ENCODE measurements at places on chromosomes 2 and 18.
A peak's percentile ranks its signal among the peaks of the same experiment; 100 is the strongest.

DNA sequence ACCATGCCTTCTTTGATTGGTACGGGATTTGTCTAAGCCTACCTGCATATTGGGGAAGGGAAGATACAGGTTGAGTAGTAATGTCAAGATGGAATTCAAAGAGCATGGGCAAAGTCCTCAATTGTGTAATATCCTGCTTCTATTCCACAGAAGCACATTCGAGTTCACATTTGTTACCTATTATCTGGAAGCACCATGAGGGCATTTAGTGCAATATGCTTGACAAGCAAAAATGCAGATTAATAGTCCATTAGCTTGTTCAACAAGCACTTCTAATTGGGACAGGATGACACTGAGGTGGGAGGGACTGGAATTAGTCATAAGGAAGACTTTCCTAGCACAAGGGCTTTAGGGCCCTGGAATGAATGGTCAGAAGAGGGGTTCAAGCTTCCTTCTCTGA, 40.5 kb downstream of the MYO5B start:
- DNase-seq, result no peak

- DNase-seq, result no peak
These were observed 265.1 kb upstream of the SIX2 start for GRCh38 chr2:45274250-45274926.

- DNase-seq, result peak; percentile 36
These were observed 11.8 kb downstream of the CHRNA1 start for GRCh38 chr2:174752403-174753037.

GRCh38 chr2:216206821-216207220, 97.7 kb downstream of the XRCC5 start:
- DNase-seq, result no peak

- DNase-seq, result no peak
These were observed 23.7 kb upstream of the IMPA2 start for GRCh38 chr18:11957636-11958035.

GRCh38 chr18:40031435-40031834, 1923.6 kb upstream of the PIK3C3 start:
- no peak for DNase-seq

DNA sequence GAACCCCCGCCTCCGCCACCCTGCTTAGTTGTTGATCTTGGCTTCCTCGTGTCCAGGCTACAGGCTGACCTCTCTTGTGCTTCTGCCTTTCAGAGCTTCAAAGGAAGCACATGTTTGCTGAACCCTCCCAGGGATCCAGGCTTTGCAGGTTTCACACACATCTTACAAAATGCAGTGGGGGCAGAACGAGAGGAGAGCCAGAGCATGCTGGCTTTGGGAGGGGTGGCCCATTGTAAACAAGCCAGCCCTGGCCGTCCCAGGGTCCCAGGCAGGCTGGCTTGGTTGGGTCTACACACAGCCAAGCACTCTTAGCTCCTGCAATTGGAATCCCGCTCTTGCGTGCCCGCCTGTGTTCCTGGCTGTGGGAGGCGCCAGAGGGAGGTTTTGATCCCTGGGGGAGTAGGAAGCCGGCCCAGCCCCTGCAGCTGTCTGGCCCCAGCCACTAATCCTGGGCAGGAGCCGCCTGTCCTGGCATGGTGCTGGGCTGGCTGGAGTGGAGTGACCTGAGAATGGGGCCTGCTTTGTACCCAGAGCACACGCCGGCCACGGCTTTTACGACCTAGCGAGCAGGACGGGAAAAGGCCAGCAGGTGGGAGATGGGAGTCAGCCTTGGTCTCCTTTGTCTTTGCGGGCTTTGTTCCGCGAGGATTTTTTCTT, 53.9 kb downstream of the SH3BP4 start:
- DNase-seq, result no peak

GRCh38 chr18:12433829-12434540, 26.3 kb downstream of the PRELID3A start:
- DNase-seq, result no peak

- peak; percentile 62 for DNase-seq
These were observed 1.8 kb downstream of the REL start for GRCh38 chr2:60882971-60883753.

DNA sequence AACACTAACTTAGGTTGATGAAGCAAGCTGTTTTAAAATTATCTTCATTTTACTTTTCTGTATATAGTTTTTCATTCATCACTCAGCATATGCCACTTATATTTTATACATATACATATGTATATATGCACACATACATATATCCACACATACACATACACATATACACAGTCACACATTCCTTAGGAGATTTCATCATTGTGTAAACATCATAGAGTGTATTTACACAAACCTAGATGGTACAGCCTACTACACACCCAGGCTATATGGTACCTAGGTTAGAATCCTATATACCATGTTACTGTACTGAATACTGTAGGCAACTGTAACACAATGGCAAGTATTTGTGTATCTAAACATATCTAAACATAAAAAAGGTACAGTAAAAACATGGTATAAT, 295.5 kb upstream of the LYPD1 start:
- no peak for DNase-seq

DNA sequence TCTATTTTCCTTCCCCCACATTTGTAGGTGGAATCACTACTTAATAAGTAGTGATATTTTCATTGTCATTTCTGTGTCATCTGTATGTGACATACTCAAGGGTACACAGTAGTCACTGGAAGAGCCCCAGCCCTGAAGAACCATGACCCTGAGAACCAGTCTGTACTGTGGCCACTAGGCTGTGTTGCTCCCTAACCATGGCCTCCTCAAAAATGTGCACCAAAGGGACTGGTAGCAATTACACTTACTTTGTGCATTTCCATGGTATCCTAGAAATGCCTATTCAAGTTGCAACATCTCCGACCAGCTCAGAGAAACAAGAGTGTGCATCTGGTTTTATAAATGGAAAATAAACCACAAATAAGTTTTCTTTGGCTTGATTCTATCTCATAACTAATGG, 155.1 kb downstream of the DOCK10 start:
- DNase-seq, result no peak

- no peak for DNase-seq
These were observed 189.0 kb upstream of the CTAGE1 start for GRCh38 chr18:22606563-22607283.

DNA sequence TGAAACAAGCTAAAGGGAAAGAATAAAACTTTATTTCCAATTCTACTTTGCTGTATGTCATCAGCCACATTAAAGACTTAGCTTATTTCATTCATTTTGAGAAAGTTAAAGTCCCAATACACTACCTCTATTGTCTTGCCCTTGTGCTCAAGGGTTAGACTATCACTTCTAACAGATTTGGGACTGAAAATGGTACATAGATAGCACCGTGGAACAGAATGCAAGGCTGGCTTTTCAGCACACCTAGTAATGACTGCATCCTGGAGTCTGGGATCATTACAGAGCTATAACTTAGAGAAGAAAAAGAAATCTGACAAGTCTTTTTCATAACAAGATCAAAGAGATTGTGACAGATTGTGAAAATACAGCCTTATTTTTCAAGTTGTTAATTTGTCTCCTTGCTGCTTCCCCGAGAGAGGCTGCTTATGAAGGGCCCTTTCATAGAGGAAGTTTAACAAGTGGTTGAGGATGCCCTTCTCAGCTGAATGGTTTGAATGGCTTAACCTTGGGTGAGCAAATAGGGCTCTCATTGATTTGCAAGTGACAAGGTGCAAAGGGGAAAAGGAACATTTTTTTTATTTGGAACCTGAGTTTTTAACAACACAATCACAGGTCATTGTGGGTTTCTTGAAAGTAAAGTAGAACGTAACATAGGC, 371.8 kb downstream of the EPHA4 start:
- DNase-seq, result no peak

DNA sequence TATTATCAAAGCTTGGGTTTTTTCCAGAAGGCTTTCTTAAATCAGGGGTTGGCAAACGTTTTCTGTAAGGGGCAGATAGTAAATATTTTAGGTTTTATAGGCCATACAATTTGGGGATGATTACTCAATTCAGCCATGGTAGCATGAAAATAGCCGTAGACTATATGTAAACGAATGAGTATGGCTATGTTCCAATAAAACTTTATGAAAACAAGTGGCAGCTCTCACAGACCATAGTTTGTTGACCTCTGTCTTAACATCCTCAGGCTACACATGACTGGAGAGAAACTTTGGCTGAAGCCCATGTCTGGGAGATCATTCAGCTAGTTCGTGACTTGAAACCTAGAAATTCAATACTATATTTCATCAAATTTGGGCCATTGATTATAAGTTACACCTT, 30.2 kb downstream of the UGP2 start:
- no peak for DNase-seq

GRCh38 chr18:28143725-28144124, 33.2 kb downstream of the CDH2 start:
- no peak for DNase-seq

- DNase-seq, result no peak
These were observed 303.3 kb downstream of the GBX2 start for GRCh38 chr2:235864733-235865515.

DNA sequence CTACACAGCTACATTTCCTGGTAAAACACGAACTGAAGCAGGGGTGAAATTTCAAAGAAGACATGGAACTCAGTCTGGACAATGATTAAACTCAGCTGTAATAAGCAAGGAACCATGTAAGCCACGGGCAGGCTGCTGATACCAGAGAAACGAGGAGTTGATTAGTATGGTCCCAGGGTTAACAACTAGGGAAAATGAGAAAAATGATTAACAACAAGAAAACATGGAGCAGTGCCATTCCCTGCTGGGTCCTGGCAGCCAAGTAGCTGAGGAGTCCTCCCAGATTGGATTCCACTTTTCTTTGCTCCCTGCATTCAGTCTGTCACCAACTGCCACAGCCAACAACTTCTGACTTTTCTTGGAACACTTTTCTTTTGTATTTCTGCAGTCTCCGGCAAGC, 517.0 kb upstream of the KLHL29 start:
- DNase-seq, result no peak

GRCh38 chr2:13284688-13285087, 568.0 kb downstream of the TRIB2 start:
- DNase-seq, result no peak

DNA sequence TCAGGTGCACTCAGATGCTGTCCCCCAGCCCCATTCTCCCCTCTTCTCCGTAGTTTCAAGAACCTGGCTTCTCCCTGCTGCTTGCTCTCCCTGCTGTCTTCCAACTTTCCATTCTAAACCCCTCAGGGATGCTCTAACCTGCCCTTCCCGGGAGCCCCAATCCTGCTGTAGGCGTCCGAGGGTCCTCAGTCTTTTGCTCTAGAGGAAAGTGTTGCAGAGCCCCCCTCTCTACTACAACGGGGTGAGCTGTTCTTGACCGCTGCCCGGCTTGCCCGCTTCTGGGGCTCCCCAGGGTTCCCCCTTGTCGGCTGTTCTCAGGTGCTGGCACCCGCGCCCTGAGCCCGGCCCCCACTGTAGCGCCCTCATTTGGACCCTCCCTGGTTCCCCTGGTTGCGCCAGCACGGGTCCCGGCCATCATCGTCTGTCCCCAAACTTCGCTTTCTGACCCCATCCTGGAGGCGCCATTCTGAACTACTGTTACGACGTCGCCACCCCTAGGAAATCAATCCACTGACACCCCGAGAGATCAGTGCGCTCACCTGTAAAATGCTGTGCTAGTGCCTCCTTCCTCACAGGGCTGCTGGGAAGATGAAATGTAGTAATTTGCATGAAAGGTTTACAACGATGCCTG, 31.9 kb upstream of the REG3G start:
- DNase-seq, result no peak

DNA sequence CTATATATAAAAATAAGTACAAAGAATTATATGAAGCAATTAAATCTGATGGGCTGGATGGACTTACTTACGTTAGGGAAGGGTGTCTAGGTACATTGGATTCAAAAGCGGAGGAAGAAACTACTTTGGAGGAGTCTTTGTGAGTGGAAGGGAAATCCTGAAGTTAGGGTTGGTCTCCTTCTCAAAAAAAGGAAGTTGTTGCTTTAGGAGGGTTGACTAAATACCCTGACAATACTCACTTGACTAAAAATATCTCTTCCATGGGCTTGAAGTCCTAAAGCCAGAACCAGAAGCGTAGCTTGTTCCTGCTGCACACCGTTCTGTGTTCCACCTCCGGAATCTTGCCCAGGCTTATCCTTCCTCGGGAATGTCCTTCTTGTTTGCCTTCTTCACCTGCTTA, 143.3 kb upstream of the ZEB2 start:
- DNase-seq, result no peak

DNA sequence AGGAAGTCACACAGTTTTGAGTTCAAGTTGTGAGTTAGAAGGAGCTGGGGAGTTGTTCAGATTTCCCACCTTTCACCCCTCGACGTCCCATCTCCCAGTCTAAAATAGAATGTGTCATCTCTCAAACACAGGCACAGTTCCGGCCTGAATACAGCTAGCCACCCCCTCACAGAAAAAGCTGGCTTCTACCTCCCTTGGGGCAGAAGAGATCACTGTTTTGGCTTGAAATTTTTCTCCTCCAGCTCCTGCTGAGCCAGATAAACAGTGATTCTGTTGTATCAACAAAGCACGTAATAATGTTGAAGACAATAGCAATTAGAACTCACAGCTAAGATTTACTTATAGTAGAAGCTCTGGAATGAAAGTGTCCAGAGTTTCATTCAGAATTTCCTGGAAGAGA, 74.7 kb downstream of the KIAA2012 start:
- no peak for DNase-seq

Measured in CD4-positive, alpha-beta T cell treated with Interleukin-15 for 1 hour (primary cell).